ENCODE measurements at places on chromosomes 6 and 20. TPM values are rescaled to one million over a fixed set of nuclear protein-coding genes. Genes with fewer than 3 reads are reported as not detected.

The NKX2-2 gene
- not detected for total RNA-seq

GRCh38 chr6:95548188-95548786 is 29.0 kb upstream of the MANEA start:
- no peak for DNase-seq

The ATP6V1G2 gene
- not detected for total RNA-seq

DNA sequence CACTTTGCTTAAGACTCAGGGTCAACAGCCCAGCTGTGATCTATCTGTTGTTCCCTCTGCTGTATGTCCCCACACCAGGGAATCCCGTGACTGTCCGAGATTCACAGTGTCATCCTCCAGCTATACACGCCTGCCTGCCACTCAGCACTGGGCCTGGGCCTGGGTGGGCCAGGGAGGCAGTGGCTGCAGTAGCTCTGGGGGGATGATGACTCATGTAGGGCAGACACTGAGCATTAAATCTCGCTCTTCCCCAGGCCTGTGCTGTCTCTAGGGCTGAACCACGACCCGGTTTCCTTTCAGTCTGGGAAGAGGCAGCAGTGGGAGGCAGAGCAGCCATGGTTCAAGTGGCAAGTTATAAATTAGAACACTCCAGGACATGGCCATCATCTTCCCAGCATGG is 173.9 kb downstream of the LRFN2 start:
- DNase-seq, result no peak

DNA sequence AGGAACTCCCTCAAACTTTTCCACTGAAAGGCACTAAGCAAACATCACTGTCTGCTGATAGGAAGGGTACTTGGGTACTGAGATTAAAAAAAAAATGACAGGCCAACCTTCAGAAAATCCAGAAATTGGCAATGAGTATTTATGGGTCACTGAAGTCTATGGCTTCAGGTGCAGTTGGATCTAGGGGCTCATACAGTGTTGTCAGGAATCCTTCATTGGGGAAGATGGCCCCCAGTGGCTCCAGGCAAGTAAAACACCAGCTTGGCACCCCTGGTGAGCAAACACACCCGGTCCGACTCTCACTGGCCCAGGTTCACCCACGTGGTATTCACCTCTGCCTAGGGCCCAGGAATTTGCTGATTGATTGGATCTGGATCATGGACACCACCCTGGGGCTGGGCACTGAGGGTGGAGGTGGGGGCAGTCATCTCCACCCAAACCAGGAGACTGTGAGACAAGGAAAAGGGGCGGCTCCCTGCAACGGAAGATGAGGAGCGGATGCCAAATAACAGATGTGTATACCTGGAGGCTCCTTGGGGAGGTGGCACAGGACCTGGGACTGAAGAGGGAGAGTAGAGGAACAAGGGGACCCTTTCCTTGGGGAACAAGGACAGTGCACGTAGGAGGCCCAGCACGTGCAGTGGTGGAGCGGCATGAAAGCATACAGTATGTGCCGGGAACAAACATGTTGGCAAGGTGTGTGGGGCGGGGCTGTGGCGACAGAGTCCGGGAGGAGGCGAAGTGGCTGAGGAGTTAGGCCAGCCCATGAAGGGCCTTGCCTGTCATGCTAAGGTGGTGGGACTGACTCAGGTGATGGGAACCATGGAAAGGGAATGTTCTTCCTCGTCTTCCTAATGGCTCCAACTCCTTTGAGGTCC is 4.7 kb downstream of the SLC2A10 start:
- peak; percentile 67 for DNase-seq

The IYD gene
- total RNA-seq, result 28.2 TPM

GRCh38 chr6:782141-782540 is 89.2 kb upstream of the EXOC2 start:
- no peak for DNase-seq

- no peak for DNase-seq
These were observed 4.1 kb upstream of the MOXD1 start for GRCh38 chr6:132405143-132405915.

The FLRT3 gene
- 7.9 TPM for total RNA-seq
